ENCODE measurements at places on chromosomes 3 and 15.

DNA sequence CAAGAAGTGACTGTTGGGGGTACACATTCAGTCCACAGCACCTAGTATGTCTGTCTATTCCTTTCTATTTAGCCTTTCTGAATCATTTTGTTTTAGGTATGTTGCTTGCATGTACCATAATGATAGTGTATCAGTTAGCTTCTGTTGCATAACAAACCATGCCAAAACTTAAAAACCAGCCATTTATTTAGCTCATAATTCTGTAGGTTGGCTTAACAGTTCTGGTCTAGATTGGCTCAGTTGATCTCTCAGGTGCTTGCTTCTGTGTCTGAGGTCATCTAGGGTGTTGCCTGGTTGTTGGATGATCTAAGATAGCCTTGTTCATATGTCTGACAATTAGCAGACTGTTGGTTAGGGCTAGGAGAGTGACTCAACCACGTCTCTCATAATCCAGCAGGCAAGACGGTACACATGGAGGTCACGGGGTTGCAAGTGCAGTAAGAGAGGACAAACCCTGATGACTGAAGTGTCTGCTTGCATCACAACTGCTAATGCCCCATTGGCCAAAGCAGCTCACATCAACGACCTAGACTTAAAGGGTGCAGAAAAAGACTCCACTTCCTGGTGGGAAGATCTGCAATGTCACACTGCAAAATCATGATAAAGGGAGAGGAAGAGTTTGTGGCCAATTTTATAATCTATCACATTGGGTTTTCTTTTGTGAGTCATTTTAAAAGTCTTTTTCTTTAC lies 6.8 kb upstream of the PDCD6IP start:
- DNase-seq: no peak

DNA sequence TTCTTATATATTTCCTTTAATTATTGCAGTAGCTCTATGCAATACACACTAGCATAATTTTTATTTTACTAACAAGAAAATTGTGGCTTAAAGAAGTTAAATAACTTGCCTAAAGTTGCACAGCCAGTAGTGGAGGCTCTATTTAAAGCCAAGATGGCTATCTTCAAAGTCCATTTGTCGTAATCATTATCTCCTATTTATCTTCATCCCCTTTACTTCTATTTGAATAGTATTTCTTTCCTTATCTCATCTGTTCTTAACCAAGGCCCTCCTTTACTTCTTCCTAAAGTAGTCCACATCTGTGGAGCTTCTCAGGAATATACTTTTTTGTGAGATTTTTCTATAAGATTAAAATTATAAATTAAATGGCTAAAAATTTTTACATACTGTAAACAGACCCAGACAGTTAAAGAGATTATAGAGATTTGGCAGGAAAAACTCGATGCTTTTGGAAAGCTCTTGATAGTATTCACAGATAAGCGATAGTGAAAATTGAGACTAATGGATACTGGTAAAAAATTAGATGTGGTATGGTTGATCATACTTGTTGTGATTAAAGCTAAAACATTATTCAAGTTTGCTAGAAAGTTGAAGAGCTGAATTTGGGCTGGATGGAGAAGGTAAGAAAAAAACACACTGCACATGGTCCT lies 129.2 kb downstream of the ZNF609 start:
- no peak for DNase-seq

DNA sequence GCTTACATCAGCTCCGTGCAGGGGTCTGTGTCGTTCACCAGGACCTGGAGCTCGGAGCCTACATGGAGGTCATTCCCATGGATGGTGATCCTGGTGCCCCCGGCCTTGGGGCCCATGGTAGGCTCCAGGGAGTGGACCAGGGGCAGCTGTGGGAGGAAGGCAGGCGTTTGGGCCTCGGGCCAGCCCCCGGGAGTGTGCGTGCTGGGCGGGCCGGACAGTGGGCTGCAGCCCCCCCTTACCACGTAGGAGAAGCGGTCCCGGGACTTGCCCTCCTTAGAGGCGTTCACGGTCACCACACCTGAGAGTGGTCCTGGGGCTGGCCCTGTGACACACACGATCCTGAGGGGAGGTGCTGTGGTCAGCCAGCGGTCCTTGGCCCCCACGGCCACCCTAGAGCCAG lies 29.6 kb downstream of the H1-8 start:
- no peak for DNase-seq

- no peak for DNase-seq
Observed at GRCh38 chr15:20356911-20357480, 184.6 kb downstream of the GOLGA6L6 start.

GRCh38 chr3:170811928-170812591 lies 57.9 kb downstream of the RPL22L1 start:
- no peak for DNase-seq

GRCh38 chr3:105728771-105729312 lies 140.0 kb downstream of the CBLB start:
- no peak for DNase-seq

GRCh38 chr3:59367150-59367549 lies 317.3 kb upstream of the CFAP20DC start:
- no peak for DNase-seq

DNA sequence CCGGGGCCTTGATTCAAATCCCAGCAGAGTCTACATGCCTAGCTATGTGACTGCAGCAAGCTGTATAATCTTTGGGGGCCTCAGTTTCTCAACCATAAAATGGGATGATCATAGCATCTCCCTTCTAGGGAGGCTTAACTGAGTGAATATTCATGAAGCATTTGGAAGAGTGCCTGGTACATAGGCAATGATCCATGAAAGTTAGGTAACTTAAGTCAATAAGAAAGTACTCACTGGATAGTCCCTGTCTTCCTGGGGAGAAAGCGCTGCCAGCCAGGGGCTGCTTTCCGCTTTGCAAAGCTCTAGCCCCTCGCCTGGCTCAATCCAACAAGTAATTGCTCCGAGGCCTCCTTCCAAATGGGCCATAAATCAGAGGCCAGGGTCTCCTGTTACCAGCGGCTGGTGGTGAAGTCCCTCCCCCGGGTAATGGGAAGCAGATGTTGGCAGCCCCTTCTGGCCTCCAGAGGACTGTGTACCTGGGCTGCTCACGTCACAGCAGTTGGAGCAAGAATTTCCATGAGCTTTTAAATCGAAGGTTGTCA lies 521.9 kb upstream of the PROK2 start:
- no peak for DNase-seq

DNA sequence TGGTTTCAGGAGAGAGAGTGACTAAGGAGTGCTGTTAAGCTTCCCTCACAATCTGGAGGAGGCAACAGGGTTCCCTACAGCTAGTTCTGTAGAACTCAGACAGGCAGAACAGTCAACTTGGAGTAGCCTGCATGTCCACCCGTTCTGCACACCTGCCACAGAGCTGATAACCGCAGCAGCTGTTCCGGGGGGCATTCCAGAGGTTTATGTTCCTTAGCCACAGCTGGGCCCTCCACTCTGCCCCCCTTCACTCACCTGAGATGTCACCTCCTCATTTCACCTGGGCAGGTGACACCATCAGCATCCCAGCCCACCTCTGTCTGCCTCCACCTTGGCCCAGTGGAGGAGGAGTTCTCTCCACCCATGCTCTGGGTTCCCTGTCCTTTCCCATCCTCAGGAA lies 22.6 kb downstream of the XYLB start:
- no peak for DNase-seq

- DNase-seq: no peak
Observed at GRCh38 chr3:82129221-82129801, 367.9 kb upstream of the GBE1 start.

DNA sequence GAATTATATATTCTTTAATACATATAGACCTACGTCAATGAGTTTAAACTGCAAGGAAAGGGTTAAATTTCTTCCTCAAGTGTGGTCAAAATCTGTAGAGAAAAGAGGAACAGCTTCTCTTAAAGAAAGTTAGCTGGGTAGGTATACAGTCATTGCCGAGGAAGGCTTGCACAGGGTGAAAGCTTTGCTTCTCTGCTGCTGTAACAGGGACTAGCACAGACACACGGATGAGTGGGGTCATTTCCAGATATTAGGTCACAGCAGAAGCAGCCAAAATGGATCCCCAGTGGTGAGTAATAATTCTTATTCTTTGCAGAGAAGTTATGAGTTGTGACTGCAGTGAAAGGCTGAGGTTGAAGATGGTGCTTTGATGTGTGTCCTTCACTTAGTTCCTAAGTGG lies at the start of gene CD86:
CD86 (plus strand) TSS at position 148 of the 400 bp plus-strand sequence; CDS start at position 276, 128 bp downstream.
- DNase-seq: no peak

- DNase-seq: no peak
Observed at GRCh38 chr15:73741321-73741836, 11.8 kb downstream of the INSYN1 start.

DNA sequence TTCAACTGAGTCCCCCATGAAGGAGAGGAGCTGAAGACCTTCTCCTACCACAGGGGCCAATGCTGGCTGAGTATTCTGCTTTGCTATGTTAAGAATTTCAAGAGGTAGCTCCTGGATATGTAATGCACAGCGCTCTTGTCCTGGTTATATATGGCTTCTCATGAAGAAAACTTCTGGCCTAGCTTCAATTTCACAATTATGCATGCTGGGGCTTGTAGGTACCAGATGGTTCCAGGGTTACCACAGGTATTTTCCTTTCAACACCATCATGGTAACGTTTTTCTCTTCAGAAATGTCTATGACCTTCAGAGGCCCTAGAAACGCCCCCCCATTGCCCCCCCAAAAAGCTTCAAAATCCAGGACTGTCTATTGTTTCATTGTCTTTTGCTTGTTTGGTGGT lies 311.7 kb upstream of the ICE2 start:
- DNase-seq: no peak

DNA sequence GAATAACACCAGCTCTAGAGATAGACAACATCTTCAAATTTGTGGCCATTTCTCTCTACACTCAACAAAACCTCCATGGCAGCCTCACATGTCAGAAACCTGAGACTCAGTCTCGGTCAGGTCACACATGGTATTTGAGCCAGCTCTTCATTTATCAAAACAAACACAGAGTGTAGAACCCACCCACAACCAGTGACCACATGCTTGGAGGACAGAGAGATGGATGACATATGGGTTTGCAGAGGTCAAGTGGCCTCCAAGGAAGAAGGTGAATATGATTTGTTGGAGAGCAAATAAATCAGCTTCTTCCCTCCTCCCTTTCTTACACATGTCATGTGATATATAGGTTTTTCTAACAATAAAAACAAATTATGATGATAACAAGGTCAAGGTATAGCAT lies 278.1 kb upstream of the LRTM1 start:
- no peak for DNase-seq

GRCh38 chr3:142434503-142434902 lies 13.3 kb downstream of the XRN1 start:
- no peak for DNase-seq
